ENCODE measurements at places on chromosomes 6 and 20. TPM values are rescaled to one million over a fixed set of nuclear protein-coding genes. Genes with fewer than 3 reads are reported as not detected.

DNA sequence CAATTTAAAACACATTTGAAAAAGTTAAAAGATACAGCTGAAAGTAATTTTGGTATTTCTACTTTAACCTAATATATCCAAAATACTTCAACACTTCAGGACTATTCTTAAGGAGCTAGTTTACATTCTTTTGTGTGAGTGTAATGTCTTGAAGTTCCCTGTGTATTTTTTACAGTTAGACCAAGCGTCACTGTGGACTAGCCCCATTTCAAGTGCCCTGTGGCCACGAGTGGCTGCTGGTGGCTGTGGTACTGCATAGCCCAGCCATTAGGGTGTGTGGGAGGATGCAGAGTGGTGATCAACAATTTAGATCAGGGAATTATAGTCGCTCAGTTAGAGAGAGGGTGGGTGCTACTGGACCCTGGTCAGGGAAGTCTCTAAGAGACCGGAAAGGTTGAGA, 869 bp upstream of the CST5 start:
- no peak for DNase-seq

DNA sequence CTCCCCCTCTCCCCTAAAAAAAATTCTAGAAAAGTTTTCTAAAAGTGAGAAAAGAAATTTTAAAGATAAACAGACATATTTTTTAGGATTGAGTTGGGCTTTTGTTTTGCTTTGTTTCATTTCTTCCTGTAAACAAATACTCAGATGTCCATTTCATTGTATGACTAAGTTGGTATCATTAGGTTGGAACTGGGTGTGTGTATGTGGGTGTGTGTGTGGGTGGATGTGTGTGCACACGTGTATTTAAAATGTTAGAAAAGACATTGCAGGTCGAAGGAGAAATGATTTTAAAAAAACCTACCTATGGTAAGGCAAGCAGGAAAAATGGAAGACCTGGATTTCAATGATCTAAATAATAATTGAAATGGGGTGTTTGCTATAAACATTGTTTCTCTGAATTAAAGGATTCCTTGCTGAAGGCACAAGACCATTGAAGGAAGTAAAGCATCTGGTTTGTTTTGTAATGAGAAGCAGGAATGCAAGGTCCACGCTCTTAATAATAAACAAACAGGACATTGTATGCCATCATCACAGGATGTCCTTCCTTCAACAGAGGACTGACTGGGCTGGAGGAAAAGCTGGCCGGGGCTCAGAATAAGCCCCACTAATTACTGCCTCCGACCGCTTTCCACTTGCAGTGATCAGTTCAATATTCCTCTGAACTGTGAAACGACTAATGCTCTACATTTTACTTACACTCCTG, 996 bp upstream of the PRDM1 start:
- DNase-seq = no peak

- DNase-seq = peak; percentile 46
Observed at GRCh38 chr6:22108199-22108598, 188.6 kb downstream of the PRL start.

DNA sequence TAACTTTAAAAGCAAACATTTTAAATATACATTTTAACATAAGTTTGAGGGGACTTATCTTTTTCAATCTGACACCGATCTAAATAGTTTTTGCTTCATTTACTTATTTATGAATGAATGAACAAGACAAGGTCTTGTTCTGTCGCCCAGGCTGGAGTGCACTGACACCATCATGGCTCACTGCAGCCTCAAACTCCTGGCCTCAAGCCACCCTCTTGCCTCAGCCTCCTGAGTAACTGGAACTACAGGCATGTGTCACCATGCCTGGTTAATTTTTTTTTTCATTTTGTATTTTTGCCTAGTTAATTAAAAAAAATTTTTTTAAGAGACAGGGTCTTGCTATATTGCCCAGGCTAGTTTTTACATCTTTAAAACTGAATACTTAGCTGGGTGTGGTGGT, 25.4 kb downstream of the FBXO9 start:
- DNase-seq = peak; percentile 37

The TGM3 gene
- 0.05 TPM for polyA plus RNA-seq

The OOEP gene
- not detected for polyA plus RNA-seq

Data from right cardiac atrium (tissue), 5 donors.